ENCODE measurements at places on chromosomes 1 and 21.

DNA sequence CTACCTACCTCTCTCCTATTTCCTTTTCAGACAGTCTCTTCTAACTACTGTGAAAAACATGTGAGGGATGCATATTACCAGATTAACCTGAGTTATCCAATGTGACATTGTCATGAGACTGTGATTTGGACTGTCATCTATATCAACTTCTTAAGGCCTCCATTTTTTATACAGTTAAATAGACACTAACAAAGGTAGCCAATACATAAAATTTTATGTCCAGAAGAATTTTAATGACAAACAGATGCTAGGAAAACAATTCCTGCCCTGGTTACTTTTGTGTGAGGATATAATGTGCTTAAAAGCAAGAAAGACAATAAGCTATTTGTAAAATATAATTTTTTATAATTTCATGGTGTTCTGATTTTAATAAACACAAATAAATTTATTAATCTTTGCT, 136.2 kb downstream of the DPYD start:
- no peak for DNase-seq

GRCh38 chr1:174021591-174022079, 522 bp downstream of the RC3H1 start:
- DNase-seq, result peak; percentile 59

DNA sequence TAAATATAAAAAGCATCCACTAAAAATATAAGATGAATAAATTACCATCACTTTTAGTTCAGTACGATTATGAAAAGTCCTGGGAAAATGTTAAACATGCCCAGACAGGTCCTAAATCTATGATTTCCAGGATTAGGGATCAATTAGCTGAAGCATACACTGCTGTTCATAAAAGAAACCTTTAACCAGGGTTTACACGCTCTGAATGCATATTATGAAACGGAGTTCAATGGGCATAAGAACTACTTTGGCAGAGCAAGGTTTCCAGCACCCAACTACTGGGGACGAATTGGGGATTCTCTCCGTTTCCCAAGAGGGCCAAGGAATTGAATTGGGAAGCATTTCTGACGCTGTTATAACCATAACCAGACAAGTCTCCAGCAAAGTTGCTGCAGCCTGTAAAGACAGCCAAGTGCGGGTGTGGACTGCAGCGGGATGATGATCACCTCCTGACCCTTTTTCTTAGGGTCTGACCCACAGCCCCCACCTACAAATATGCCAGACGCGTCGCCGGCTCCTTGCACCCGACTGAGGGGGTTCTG, 1.6 kb downstream of the SLC30A1 start:
- DNase-seq, result no peak

DNA sequence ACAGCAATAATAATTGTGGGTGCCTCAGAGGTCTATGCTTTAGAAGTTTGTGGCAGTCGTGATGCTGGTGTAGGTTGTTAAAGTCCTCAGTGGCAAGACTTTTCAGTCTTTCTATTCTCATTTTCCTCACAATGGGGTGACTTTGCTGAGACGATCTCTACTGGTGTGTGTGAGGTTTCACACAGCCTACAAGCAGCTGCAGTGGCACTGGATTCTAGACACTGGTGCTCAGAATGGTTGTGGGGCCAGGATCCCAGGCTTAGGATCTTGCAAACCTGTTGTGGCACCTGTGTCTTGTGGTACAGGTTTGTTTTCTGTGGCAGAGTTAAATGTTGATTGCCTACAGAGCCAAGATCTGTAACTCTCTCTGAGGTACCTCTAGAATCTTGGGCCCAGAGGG, 581.2 kb downstream of the PTPRC start:
- no peak for DNase-seq

DNA sequence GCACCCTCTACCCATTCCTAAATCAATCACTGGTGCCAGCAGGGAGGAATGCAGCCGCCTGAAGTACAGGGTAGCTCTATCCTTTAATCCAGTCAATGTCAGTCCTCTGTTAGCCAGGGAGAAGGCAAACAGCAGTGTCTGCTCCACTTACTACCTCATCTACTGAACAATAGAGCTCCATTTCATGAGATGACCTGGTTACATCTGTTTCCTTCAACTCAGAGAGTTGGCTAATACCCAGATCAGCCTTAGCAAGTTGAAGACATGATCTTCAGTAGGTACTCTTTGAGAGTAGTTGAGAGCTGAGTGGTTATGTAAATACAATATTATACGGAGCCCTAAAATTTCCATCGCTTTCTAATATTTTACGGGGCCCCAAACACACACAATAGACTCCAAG, 46.1 kb upstream of the CD34 start:
- no peak for DNase-seq

GRCh38 chr1:172903581-172904220, 147.0 kb downstream of the TNFSF18 start:
- DNase-seq, result no peak

DNA sequence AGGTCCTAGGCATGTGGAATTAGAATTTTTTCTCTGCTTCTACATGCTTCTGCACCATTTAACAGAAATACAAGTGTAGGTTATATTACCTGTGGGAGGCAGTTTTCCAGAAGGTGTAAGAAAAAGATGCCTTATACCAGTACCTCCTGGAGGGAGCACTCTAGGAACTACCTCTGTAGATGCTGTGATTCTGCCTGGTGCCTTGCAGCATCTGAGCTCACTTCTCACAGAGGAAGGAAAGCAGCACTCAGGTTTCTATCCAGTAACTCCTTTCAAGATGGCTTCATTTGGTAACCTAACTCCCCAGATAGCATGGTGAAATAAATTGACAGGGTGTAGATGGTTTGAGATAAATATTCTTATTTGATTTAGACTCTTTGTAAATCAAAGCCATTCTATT, 50.3 kb downstream of the GIPC2 start:
- no peak for DNase-seq
